ENCODE measurements at places on chromosomes 1 and 21. TPM values are rescaled to one million over a fixed set of nuclear protein-coding genes. Genes with fewer than 3 reads are reported as not detected.

DNA sequence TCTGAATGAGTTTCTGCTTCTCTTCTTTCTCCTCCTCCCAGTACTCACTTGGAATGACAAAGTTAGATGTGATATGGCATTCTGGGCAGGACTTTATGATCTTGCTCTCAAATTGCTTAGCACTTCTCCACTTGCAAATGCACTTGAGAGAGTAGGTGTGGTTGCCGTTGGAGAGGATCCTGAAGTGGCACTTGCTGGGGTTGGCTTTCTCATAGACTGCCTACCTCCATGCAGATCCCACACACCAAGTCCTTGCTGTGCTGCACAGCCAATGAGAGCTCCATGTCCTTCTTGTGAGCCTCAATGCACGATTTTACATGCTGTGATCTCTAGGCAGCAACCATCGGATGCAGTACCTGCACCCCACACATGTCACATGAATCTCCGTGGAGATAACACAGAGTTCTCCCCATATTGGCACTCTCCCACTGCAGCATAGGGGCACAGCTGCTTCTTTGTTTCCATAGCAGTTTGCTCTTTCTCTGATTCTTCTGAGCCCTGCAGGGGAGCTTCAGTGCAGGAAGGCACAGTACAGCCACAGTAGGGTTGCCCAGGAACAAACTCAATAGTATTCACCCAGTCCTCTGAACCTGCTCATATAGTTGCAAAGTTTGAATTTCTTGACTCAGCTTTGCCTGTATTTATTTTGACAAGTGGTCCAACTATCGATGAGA lies 45.2 kb downstream of the ZNF691 start:
- DNase-seq, result no peak

- DNase-seq, result no peak
Observed at GRCh38 chr1:26556111-26556510, 26.6 kb downstream of the RPS6KA1 start.

GRCh38 chr1:7250176-7250575 lies 464.9 kb downstream of the CAMTA1 start:
- no peak for DNase-seq

GRCh38 chr1:56491441-56491840 lies 87.9 kb downstream of the PLPP3 start:
- no peak for DNase-seq

DNA sequence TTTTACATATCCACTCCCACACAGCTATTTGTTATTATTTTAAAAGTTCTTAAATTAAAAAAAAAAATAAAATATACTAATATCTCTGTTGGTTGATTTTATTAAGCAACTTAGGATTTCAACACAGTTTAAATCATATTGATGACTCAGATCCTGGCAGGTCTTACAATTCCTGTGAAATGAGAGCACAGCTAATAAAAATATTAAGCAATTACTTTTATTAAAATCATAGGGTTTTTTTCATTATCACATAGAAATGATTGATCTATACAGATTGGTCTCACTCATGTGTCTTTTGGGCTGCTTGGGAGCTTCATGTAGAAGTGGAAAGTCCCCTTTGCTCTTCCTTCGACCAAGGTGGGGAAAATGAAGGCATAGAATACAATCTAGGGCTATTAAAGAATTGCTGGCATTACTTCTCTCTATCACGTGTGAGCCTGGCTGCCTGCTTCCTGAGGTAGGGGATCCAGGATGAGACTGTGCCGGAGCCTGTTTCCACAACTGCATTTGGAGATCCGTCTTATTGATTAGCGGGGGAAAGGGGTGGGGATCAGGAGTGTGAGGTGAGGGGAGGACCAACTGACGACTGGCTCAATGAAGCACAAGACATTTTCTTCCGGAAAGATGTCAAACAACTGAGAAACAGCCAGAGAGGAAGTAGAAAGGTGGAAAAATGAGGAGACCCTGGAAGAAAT lies 858.0 kb downstream of the USP25 start:
- DNase-seq, result no peak

GRCh38 chr1:22708777-22709176 lies 1.9 kb upstream of the EPHB2 start:
- DNase-seq, result no peak

DNA sequence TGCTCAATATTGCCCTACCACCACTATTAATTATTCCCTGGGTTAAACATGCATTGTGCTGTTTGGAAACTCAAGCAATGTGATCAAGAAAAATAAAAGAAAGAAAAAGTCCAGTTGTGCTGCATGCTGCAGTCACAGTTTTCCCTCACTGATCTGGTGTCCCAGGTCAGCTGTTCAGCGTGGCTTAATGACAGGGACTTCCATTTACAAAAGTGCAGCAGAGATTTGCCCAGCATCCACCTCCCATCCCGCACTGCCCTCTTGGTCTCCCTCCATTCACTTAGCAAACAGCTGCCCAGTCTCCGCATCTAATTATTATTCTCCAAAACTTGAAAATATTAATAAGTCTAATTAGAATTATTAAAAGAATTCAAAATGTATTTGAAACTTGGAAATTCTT lies 2.0 kb upstream of the OR2T4 start:
- no peak for DNase-seq

GRCh38 chr1:89068291-89068690 lies 3.3 kb upstream of the GBP1 start:
- no peak for DNase-seq

GRCh38 chr1:17118706-17119075 lies 560 bp downstream of the PADI2 start:
- no peak for DNase-seq

- no peak for DNase-seq
Observed at GRCh38 chr21:39599191-39599970, 13.4 kb upstream of the B3GALT5 start.

- DNase-seq, result peak; percentile 46
Observed at GRCh38 chr1:156114919-156115513, 505 bp downstream of the LMNA start.

DNA sequence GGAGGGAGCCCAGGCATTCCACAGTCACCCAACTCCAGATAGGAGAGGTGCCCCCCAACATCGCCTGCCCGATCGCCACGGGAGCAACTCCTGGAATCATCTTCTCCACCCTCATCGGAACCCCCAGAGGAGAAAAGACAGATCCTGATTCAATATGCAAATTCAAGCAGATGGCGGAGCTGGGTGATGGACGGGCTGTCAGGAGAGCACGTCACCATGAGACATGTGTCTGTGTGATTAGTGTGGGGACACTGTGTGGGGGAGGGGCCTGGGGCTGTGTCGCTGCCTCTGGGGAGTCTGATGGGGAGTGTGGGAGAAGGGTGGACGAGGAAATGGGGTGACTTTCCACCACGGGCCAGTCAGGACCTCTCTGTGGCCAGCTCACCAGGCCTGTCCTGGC lies 90.2 kb upstream of the CSF3R start:
- no peak for DNase-seq

DNA sequence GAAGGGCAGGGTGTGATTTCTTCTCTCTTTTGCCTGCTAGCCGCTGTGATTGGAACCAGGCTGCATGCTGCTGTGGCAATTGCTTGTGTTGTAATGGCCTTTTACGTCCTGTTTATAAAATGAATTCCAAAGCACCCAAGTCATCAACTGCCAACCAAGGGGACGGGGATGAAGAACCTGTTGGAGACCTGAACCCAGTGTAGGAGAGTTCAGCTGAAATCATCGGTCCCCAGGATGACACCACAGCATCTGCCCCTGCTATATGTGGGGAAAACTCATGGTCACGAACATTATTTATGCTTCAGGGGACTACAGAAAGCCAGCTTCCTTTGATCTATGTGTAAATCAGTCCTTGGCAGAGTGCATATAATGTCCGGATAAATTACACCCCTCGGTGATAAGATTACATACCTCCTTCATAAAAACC lies 3.8 kb downstream of the TMEM167B start:
- DNase-seq, result no peak

DMRTA2 gene
- polyA plus RNA-seq, result not detected

LMOD1 gene
- polyA plus RNA-seq, result not detected

EDARADD gene
- polyA plus RNA-seq, result not detected

PROK1 gene
- polyA plus RNA-seq, result not detected

CFHR1 gene
- polyA plus RNA-seq, result not detected

PDC gene
- polyA plus RNA-seq, result not detected

KRTAP10-5 gene
- not detected for polyA plus RNA-seq

Data from naive thymus-derived CD4-positive, alpha-beta T cell (primary cell).